ENCODE measurements at places on chromosomes 1 and 21. TPM values are rescaled to one million over a fixed set of nuclear protein-coding genes. Genes with fewer than 3 reads are reported as not detected.

DNA sequence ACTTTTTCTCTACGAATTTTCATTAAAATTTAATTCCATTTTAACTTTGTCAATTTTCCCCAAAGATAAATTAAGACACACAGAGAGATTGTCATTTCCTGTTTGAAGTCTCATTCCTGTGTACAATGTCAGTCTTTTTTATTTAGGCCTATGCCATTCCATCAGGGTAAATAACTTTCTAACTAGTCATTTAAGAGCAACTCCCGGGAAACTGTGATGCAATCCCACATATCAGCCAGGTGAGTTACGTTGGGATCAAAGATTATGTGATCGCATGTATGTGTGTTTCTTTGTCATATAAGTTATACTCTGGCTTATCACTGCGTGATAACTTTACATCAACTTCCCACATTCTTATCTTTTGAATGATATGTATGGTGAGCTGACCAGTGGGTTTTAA lies 86.1 kb upstream of the S1PR1 start:
- no peak for DNase-seq

- DNase-seq: no peak
These were observed 7.6 kb downstream of the FMN2 start for GRCh38 chr1:240099329-240099728.

- no peak for DNase-seq
These were observed 117.8 kb downstream of the LIPI start for GRCh38 chr21:14092834-14093560.

DNA sequence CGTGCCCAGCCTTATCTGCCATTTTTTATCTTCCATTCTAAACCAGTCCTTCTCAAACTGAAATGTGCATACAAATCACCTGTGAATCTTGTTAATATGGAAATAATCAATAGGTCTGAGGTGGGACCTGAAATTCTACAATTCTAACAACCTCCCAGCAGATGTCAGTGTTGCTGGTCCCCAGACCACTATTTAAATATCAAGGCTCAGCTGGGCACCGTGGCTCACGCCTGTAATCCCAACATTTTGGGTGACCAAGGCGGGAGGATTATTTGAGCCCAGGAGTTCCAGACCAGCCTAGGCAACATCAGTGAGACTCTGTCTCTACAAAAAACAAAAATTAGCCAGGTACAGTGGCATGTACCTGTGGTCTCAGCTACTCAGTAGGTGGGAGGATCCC lies 4.1 kb downstream of the UQCRHL start:
- no peak for DNase-seq

DNA sequence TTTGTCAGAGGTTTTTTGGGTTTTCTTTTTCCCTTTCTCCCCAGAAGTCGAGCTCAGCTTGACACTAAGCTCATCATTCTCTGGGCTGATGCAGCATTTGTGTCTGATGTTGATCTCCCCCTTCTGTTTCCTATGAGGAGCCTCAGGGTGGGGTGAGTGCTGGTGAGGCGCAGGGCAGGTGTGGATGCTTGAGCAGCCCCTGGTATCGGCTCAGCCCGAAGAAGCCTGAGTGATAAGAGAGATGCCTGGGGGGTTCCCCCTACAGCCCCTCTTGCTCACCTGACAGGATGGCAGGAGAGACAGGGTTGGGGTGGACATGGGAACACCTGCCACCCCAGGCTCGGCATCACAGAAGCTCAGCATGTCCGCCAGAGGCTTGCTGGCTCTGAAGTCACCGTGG lies 239.0 kb downstream of the RHOU start:
- DNase-seq: no peak

DNA sequence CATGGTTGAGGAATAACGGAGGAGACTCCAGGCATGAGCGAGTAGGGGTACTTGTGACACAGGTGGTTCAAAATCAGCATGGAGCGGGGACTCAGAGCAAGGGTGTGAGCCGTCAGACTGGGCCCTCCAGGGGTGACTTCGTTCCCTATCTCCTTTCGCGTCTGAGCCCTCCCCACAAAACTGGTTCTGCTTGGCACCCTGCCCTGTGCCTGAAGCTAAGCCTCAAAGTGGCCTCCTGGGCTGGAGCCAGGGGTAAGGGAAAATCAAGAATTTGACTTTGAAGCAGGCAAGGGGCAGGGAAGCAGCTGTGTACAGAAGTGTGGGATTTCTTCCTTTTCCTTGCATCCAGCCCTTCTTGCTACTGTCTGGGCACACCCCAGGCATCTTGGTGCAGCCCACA lies 331.5 kb upstream of the AJAP1 start:
- no peak for DNase-seq

DNA sequence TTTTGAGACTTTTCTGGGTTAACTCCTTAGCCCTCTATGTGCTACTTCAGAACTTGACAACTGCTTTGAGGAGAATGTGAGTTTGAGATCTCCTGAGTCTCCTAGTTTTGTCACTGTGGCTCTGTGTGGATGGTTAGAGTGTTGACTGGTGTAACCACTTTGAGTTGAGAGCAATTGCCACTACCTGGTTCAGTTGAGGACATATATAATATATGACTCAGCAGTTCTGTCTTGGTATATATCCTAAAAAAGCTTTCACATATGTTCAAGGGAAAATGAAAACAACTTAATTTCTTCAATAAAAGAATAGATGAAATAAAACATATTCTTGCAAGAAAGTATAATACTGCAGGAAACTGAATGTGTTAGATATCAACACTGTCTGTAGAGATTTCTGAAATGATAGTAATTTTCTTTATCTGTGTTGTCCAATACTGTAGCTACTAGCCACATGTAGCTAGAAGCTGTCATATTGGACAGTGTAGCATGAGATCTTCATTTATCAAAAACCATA lies 96.7 kb upstream of the QSOX1 start:
- DNase-seq: no peak

DNA sequence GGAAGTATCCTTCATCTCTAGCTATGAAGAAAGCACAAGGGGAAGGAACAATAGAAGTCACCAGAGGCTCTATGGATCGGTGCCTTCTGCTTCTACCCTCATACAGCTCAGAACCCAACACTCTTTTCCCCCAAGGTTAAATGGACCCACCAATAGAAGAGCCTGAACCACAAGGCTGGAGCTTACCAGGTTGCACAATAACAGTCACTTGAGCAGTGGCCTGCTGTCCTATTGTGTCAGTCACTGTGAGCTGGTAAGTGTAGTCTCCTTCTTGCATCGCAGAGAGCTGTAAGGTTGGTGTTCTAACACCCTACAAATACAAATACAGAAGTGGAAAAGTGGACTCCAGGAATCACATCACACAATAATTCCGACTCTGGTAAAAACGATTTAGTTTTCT lies 103.0 kb downstream of the KIAA0319L start:
- no peak for DNase-seq

The LCE1C gene
- total RNA-seq: 2,371 TPM

The RNF186 gene
- 0.19 TPM for total RNA-seq

The HPCAL4 gene
- total RNA-seq: not detected
